ENCODE measurements at places on chromosomes 6 and 20. TPM values are rescaled to one million over a fixed set of nuclear protein-coding genes. Genes with fewer than 3 reads are reported as not detected.

The HLA-DMB gene
- not detected for total RNA-seq

The KAT14 gene
- 22.2 TPM for total RNA-seq

The SH3BGRL2 gene
- total RNA-seq: 24.7 TPM

The FOXC1 gene
- total RNA-seq: 52.2 TPM

The TXLNB gene
- total RNA-seq: 0.67 TPM

The NFKBIE gene
- 9.2 TPM for total RNA-seq
